ENCODE measurements at places on chromosomes 7 and 10. TPM values are rescaled to one million over a fixed set of nuclear protein-coding genes. Genes with fewer than 3 reads are reported as not detected.

The PAX4 gene
- not detected for total RNA-seq

The PNLIPRP1 gene
- not detected for total RNA-seq

The ATOH7 gene
- 0.20 TPM for total RNA-seq

The GIMAP6 gene
- not detected for total RNA-seq

The SYT15B gene
- total RNA-seq: 0.24 TPM

The ZNF32 gene
- total RNA-seq: 14.6 TPM

The ADCY1 gene
- total RNA-seq: 21.6 TPM

The MAT1A gene
- 1.8 TPM for total RNA-seq

The GNAT3 gene
- total RNA-seq: not detected

The VWC2 gene
- 0.02 TPM for total RNA-seq

The SPACDR gene
- total RNA-seq: not detected

The CYP3A7 gene
- total RNA-seq: not detected

DNA sequence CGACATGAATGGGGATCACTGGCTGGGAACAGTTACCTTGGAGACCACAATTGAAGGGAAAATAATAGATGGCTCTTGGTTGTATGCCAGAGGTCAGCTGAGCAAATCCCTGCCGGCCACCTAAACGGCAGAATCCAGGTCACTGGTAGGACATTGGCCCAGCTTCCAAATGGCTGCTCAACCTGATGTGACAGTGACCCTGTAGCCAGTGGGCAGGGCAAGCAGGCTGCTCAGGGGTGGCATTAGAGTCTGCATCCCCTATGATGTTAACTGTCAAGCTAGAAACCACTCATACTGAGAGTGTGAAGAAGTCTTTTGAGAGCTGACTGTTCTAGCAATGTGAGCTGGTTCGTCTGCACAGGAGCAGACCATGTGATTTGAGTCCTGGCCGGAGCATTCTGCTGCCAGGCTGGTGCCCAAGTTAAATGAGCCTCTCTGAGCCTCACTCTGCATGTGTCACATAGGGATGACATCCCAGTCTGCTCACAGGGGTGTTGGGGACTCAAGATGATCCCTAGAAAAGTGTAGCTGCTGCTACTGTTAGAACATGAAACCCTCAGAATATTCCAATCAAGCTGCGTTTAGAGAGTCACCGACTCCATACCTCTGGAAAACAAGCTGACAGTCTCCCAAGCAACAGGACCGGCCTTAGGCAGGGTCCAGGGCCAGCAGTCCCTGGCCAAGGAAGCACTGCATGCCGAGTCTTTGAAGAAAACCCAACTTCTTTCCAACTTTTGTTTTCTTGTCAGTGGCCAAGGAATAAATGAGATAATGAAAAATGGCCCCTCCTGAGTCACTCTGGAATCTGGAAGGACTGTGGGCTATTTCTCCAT lies 69.7 kb downstream of the VWA2 start:
- no peak overlapping the region for H3K27ac ChIP-seq
- DNase-seq: no peak
- no peaks in the 10 kb centered on the region for H3K4me1 ChIP-seq
- H3K27me3 ChIP-seq: no peaks in the 10 kb centered on the region

DNA sequence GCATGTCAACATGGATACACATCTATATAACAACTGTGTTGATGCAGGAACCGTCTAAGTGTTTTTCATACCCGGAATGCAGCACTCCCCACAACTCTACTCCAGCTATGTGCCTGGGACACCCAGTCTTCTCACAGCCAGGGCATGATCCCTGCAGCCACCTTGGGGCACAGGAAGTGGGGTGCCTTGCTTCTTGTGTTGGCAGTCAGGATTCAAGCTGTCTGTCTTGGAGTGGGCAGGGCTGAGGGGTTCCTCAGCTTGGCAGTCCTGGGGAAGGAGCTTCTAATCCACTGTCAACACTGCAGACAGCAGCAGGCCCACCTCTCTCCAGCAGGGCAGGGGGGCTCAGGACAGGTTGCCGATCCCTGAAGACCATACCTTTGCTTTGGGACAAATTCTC lies 41.3 kb downstream of the DRGX start:
- H3K27ac ChIP-seq: no peak overlapping the region
- H3K4me3 ChIP-seq: no peak overlapping the region
- H3K36me3 ChIP-seq: no peaks in the 10 kb centered on the region
- no peaks in the 10 kb centered on the region for H3K27me3 ChIP-seq
- no peak for DNase-seq

- no peaks in the 10 kb centered on the region for H3K4me1 ChIP-seq
- no peak for DNase-seq
- no peak overlapping the region for H3K27ac ChIP-seq
- H3K27me3 ChIP-seq: no peaks in the 10 kb centered on the region
These were observed 148.9 kb downstream of the PRKCQ start for GRCh38 chr10:6431186-6431585.

DNA sequence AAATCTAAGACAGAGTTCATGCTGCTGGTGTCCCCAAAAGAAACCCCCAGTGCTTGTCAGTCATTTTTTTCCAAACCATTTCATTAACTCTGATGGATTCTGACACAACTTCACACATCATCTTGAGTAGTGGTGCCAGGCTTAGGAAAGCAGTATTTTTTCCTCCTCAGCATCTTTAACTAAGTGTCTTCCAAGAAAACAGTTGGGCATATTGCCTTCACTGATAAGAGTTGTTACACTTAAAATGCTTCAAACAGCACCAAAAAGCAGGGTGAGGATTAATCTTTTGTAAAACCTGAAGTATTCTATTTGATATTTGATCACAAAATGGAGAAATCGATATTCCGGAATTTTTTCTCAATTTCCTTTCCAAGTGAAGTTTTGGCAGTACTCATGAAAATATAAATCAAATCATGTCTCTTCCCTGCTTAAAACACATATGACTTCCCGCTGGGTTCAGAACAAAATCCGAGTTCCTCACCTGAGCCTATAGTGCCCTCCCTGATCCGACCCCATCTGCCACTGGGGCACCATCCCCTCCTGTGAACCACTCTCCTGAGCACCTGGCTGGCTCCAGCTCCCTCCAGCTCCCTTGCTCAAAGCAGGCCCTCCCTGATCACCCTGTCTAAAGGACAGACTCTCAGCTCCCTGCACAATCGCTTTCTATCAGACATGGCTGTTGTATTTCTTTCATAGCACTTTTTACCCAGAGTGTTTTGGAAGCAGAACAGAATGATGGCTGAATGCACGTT lies 61.6 kb downstream of the CYTH3 start:
- no peaks in the 10 kb centered on the region for H3K4me1 ChIP-seq
- no peak for DNase-seq
- H3K4me3 ChIP-seq: no peak overlapping the region
- H3K27me3 ChIP-seq: no peaks in the 10 kb centered on the region

GRCh38 chr7:151743481-151743983 lies 133.4 kb downstream of the PRKAG2 start:
- peaks cover 2% of the 10 kb centered on the region for H3K4me1 ChIP-seq
- DNase-seq: no peak
- H3K27ac ChIP-seq: no peak overlapping the region
- H3K36me3 ChIP-seq: peaks cover 8% of the 10 kb centered on the region

DNA sequence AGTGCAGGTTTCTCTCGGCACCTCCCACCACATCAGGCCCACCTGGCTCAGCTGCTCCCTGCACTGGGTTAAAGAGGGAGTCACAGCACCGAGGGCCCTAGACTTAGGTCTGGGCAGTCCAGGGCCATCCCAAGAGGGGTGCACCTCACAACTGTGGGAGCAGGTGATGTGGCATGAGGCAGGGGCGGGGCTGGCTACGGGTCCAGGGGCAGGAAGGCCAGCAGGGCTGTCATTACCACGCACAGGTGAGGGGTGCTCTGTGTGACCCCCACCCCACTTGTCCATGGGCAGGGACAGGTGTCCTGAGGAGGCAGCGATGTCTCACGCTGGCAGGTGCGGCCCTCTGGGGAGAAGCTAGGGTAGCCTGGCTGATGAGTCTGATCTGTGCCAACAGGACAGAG lies 40.5 kb upstream of the DPYSL4 start:
- no peaks in the 10 kb centered on the region for H3K4me1 ChIP-seq
- H3K36me3 ChIP-seq: no peaks in the 10 kb centered on the region
- H3K27ac ChIP-seq: no peak overlapping the region
- no peak overlapping the region for H3K4me3 ChIP-seq
- no peak for DNase-seq

- H3K27me3 ChIP-seq: no peaks in the 10 kb centered on the region
- H3K36me3 ChIP-seq: peaks cover 20% of the 10 kb centered on the region
- H3K27ac ChIP-seq: no peak overlapping the region
- no peak for DNase-seq
These were observed 64.0 kb downstream of the INPP5A start for GRCh38 chr10:132601567-132601966.

DNA sequence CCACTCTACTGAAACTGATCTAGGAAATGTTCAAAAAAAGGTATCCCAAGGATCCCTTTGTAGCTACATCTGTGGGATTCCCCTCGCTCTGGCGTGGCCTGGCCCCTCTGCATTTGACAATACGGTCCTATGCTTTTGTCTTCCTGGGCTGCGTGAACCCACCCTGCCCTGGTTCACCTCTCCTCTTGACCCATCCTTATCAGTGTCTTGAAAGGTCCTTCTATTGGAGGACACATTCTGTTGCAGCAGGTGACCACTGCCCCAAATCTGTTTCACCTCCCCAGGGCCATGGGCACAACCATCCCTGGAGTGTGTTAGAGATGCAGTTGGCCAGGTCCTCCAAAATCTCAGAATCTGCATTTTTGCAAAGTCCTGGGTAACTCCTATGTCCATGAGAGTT lies 100.8 kb downstream of the EGFR start:
- no peak for DNase-seq
- no peaks in the 10 kb centered on the region for H3K36me3 ChIP-seq
- no peaks in the 10 kb centered on the region for H3K27me3 ChIP-seq
- no peak overlapping the region for H3K4me3 ChIP-seq

- H3K27ac ChIP-seq: no peak overlapping the region
- no peaks in the 10 kb centered on the region for H3K4me1 ChIP-seq
- H3K27me3 ChIP-seq: no peaks in the 10 kb centered on the region
- no peaks in the 10 kb centered on the region for H3K36me3 ChIP-seq
- no peak overlapping the region for H3K4me3 ChIP-seq
These were observed 28.4 kb downstream of the BMPER start for GRCh38 chr7:33933611-33934281.

GRCh38 chr10:76404531-76404930 lies 973.1 kb downstream of the LRMDA start:
- no peaks in the 10 kb centered on the region for H3K27me3 ChIP-seq
- no peaks in the 10 kb centered on the region for H3K4me1 ChIP-seq
- no peaks in the 10 kb centered on the region for H3K36me3 ChIP-seq
- H3K4me3 ChIP-seq: no peak overlapping the region
- no peak for DNase-seq

- DNase-seq: no peak
- no peaks in the 10 kb centered on the region for H3K4me1 ChIP-seq
- H3K36me3 ChIP-seq: no peaks in the 10 kb centered on the region
- no peak overlapping the region for H3K27ac ChIP-seq
- H3K27me3 ChIP-seq: no peaks in the 10 kb centered on the region
These were observed 137.3 kb upstream of the ZMIZ1 start for GRCh38 chr10:78931321-78932053.

- H3K36me3 ChIP-seq: peaks cover 10% of the 10 kb centered on the region
- no peak for DNase-seq
- H3K27ac ChIP-seq: no peak overlapping the region
- H3K27me3 ChIP-seq: no peaks in the 10 kb centered on the region
These were observed 112.7 kb downstream of the CCNY start for GRCh38 chr10:35448687-35449662.

- peaks cover 22% of the 10 kb centered on the region for H3K36me3 ChIP-seq
- H3K27ac ChIP-seq: no peak overlapping the region
- H3K4me1 ChIP-seq: no peaks in the 10 kb centered on the region
These were observed 244.2 kb downstream of the IPMK start for GRCh38 chr10:58023341-58024073.

DNA sequence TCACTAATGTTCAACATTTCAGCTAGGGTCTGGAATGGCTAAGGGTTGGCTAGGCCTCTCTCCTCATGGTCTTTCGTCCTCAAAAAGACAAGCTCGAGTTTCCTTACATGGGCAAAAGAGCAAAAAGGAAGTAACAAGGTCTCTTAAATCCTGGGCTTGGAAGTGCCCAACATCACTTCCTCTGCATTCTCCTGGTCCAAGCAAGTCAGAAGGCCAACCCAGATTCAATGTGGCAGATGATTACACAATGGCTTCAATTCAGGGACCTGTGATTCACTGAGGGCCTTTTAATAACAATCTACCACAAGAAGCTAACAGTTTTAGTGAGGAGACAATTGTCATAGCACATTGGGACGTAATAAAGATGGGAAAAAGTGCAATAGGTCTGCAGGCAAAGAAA lies 4.4 kb upstream of the NUP205 start:
- H3K4me1 ChIP-seq: no peaks in the 10 kb centered on the region
- no peaks in the 10 kb centered on the region for H3K27me3 ChIP-seq
- no peak overlapping the region for H3K27ac ChIP-seq
- DNase-seq: no peak

DNA sequence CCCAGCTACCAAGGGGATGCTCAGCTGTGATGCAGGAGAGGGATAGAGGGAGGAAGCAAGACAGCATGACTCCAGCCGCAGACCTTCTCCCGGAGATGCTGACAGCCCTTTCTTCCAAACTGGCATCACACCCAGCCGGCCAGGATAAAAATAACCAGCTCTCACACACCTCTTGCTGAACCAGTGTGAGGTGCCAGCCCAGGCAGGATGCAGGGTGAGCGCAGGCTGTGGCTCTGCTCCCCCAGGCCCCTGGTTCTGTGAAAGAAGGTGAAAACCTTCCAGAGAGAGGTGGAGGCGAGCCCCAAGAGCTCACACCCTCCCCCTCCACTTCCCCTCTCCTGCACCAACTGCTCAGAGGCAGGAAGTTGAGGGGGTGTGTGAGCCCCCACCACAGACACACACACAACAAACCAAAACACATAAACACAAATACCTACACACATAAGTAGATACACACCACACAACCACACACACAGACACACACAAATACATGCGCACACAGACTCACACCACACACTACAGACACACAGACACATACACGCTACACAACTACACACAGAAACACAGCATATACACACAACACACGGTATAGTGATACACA lies 4.0 kb downstream of the GPR15LG start:
- H3K4me3 ChIP-seq: no peak overlapping the region
- no peak overlapping the region for H3K27ac ChIP-seq
- peaks cover 3% of the 10 kb centered on the region for H3K4me1 ChIP-seq
- H3K36me3 ChIP-seq: peaks cover 3% of the 10 kb centered on the region
- no peaks in the 10 kb centered on the region for H3K27me3 ChIP-seq

GRCh38 chr7:42254217-42254616 lies 17.2 kb upstream of the GLI3 start:
- H3K36me3 ChIP-seq: no peaks in the 10 kb centered on the region
- no peaks in the 10 kb centered on the region for H3K27me3 ChIP-seq
- DNase-seq: no peak
- no peaks in the 10 kb centered on the region for H3K4me1 ChIP-seq
- H3K27ac ChIP-seq: no peak overlapping the region

Measured in H9 (cell line).